ENCODE measurements at places on chromosomes 3 and 15.

- DNase-seq, result peak; percentile 17
Observed at GRCh38 chr3:42213417-42213816, 52.6 kb downstream of the CCK start.

DNA sequence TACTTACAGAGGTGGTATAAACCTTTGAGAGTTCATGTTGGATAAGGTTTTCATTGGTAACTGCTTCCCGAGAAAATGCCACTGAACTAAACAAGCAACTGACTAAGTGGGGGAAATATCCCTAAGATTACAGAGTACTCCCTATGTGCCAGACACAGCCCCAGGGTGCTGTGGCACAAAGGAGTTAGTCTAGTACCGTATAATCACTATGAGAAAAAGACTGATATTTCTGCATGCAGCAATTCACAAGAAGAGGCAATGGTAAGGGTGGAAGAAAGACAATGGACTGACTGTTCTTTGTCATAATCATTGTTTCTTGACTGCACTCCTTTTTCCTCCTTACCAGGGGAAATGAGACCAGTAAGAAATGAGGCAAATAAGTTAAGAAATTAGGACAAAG is 20.0 kb upstream of the SLC25A26 start:
- DNase-seq, result no peak

GRCh38 chr3:140832883-140833282 is 108.8 kb upstream of the SLC25A36 start:
- DNase-seq, result no peak

GRCh38 chr15:70023769-70024491 is 73.8 kb downstream of the TLE3 start:
- DNase-seq, result no peak

DNA sequence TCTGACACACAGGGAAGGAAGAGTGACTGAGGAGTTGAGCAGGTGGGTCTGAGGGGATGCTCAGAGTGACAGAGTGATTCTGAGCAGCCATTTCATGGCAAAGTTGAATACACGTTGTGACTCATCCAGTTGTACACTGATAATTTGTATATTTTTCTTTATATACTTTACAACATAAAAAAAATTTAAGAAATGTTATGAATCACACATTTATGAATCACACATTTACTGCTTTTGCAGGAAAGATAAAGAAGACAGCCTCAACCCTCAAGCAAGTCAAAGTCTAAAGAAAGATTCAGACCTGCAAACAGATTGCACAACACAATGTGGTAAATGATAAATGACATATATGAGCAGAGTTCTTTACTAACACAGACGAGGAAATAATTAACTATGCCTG is 21.0 kb upstream of the CHMP2B start:
- DNase-seq, result no peak

- no peak for DNase-seq
Observed at GRCh38 chr3:149267565-149267964, 45.9 kb upstream of the CP start.

- peak; percentile 38 for DNase-seq
Observed at GRCh38 chr15:70447928-70448698, 315.2 kb downstream of the UACA start.

GRCh38 chr3:97256060-97256459 is 441.7 kb downstream of the EPHA6 start:
- no peak for DNase-seq

GRCh38 chr3:180947761-180948390 is 35.4 kb downstream of the FXR1 start:
- no peak for DNase-seq

- DNase-seq, result no peak
Observed at GRCh38 chr3:122112754-122113153, 57.6 kb downstream of the CD86 start.

- DNase-seq, result no peak
Observed at GRCh38 chr3:73718326-73719110, 93.8 kb upstream of the PDZRN3 start.

DNA sequence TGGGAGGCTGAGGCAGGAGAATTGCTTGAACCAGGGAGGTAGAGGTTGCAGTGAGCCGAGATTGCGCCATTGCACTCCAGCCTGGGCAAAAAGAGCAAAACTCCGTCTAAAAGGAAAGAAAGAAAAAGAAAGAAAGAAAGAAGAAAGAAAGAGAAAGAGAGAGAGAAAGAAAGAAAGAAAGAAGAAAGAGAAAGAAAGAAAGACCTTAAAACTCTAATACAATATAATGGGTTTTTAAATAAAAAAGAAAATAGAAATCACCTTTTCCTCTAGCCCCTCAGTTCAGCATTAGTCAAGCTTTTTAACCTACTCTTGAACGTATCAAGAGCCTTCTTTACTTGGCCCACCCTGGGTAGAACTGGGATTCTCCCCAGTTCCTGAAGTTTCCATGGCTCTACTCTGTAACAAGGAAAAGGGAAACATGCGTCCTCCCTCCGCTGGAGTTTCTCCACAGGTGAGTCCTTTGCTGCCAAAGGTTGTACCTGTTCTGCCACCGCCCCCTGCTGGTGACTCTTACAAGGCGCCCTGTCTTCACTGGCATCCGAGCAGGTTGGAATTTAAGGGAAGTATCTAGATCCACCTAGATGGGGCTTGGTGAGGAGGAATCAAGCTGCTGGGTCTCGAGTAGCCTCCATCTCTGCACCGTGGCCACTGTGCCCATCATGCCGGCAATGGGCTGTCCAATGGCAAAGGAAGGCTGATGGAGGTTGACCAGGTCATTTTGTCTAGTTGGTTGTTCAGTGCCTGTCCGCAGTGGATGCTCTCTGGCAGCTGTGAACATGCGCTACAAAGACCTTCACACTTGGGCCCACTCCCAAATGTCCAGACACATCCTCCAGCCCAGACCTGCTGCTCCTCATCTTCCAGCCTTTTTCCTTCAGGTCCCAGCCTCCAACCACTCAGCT is 20.6 kb upstream of the EPHB3 start:
- DNase-seq, result peak; percentile 70
